Frontal cortex (tissue), 4 donors: ENCODE measurements at places on chromosomes 11 and 22.
A peak's percentile ranks its signal among the peaks of the same experiment; 100 is the strongest.

- DNase-seq = no peak
Observed at GRCh38 chr11:48125866-48126265, 90.7 kb upstream of the OR4B1 start.

DNA sequence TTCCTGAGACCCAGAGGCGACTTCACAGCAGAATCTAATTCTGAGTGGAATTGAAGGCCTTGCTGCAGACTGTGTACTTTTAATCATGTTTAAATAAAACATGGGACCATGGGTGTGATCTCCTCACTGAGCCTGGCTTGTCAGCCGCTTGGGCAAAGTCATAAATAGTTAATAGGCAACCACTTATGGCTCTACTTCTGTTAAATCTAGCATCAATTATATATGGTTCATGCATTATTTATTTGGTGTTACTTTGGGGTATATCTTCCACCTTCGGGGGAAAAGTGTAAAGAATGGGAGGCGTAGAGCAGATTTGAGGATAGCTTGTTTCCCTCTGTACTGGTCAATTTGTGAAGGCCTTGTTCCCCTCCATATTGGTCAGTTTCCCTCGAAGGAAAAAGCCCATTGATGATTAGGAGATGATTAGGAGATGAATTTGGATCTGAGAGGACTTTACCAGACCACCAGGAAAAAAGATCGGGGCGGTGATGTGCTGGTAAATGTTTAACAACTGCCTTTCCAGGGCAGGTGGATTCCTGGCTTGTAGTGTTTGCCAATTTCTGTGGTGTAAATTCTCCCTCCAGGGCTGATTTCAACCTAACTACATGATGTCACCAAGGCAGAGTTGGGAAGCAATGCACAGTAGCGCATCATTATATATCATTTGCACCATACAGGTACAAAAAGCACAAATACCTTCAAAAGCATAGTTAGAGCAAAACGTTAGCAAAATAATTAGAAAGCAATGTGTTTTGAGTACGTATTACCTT is 204.1 kb upstream of the SEZ6L start:
- no peak for DNase-seq

DNA sequence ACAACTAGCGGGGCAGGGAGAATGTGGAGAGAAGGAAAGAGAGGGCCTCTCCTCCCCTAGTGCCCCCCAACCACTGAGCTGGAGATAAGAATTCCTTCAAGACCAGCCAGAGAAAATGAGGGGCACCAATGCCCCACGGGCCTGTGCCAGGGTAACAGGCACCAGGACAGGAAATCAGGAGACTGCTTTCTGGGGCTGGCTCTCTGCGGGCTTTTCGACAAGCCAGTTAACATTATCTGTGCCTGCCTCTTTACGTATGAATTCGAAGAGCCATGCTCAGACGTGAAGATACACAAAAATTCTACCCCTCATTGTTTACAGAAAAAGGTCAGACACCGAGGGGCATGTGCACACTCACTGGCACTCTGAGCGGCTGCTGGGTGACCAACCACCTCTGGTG is 52.1 kb downstream of the MYH9 start:
- no peak for DNase-seq

DNA sequence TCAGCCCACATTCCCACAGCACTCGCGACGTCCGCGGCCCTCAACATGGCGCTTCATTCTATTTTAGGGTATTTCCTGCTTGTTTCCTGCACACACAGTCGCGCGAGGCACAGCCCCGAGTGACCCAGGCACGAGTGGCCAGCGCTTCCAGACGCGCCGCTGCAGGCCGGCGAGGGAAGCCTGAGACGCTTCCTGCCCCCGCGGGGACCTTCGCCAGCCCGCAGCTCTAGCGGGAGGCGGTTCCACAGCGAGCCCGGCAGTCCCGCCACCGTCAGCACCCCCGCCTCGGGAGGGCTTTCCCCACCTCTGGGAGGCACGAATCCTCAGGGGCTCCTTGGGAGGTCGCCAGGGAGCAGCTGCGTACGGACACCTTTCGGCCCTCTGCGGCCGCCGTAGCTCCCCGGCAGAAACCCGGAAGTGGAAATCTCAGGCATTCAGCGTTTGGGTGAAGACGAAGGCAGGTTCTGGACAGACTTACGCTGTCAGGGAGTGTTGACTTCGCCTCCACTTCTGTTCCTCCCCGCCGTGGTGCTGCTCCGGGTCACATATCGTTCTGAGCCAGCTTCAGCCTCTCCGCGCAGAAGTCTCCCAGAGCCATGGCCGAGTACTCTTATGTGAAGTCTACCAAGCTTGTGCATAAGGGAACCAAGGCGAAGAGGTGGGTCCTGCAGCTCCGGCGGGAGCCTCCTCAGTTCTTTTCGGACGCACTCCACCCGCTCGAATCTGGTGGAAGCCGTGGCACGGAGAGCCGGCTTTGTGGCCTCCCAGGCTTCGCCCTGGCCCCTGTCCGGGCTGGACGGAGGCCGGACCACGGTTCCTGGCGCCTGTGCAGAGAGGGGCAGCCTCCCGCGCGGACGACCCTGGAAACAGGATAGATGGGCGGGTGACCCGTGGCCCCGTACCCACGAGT is 2925.9 kb upstream of the OR11H1 start:
- DNase-seq = no peak

DNA sequence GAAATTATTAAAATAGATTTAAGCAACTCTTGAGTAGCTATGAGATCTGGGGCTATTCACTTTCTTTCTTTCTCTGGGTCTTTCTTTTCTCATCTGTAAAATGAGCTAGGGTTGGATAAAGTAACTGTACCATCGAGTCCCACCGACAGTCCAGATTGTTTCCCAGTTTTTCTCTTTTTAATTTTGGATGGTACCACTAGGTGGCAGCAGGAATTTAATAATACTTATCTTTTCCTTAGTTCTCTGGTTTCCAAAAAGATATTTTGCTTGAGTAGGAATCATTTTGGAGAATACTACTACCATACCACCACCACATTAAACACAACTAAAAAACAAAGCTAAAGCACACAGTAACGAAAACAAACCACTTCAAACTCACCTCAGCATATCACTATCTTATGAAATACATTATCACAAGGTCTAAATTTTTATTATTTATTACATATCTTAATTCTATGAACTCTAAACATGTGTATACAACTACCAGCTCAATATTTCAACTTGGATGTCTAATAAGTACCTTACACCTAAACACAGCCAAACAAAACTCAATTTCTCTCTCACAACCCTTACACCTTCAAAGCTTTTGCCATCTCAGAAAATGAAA is 584.0 kb downstream of the KCNA4 start:
- no peak for DNase-seq

DNA sequence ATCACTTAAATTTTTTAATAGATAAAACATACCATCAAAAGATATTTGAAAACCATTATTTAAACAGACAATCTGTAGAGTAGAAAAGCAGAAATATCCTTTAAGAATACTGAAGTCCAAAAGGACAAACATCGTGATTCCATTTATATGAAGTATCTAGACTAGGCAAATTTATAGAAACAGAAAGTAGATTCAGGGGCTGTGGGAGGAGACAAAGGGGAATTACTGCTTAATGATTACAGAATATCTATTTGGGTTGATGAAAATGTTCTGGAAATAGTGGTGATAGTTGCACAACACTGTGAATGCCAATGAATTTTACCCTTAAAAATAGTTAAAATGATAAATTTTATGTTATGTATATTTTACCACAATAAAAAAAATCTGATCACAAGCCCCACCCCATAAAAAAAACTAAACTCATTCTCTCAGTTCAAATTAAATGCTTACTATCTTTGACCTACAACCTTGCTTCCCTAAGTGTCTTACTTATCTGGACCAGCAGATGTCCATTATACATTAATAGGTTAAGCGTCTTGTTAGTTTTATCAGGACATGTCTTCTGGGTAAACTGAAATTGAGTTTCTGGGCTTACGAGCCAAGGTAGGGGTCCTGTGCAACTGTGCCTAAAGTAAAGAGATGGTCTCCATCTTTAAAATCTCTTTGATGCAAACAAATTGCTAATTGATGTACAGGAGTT is 86.3 kb downstream of the FCHSD2 start:
- DNase-seq = no peak

GRCh38 chr11:80593648-80594374 is 1153.0 kb upstream of the TENM4 start:
- DNase-seq = peak; percentile 1

DNA sequence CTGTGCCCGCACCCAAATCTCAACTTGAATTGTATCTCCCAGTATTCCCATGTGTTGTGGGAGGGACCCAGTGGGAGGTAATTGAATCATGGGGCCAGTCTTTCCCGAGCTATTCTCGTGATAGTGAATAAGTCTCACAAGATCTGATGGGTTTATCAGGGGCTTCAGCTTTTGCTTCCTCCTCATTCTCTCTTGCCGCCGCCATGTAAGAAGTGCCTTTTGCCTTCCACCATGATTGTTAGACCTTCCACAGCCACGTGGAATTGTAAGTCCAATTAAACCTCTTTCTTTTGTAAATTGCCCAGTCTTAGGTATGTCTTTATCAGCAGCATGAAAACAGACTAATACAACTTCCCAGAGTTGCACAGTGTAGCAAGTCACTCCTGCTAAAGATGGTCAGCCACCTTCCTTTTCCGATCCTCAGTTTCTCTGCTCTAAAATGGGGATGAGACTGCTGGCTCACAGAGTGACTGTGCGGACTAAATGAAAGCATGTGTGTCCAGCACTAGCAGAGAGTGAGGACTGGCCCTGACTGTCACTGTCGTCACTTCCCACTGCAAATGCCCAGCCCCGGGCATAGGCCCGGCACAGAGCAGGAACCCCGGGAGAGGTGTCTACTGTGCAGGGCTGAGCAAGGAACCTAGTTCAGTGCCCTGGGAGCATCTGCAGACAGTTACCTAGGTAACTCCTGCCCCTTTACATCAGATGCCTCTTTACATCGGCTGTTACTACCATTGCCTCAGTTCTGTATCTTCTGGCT is 9.5 kb downstream of the TSKU start:
- DNase-seq = no peak

GRCh38 chr22:47295982-47296381 is 533.5 kb downstream of the TBC1D22A start:
- DNase-seq = no peak

- DNase-seq = no peak
Observed at GRCh38 chr22:23184764-23185113, 4.4 kb downstream of the BCR start.

DNA sequence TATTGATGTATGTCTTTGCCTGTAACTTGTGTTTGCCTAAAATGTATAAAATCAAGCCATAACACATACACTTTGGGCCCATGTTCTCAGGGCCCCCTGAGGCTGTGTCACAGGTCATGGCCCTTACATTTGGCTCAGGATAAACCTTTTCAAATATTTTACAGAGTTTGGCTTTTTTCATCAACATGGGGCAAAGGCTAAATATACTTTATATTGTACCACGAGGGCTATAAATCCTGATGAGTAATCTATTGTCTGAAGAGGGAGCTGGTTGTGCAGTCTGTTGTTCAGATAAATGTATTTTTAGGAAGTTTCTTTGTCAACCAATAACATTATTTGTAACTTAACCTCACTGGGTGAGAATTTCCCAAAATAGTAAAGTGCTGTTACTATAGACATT is 404.6 kb upstream of the DDI1 start:
- no peak for DNase-seq
